NCI-H526 treated with DMSO at 0.1 percent for 48 hours (cell line): ENCODE measurements at places on chromosomes 2 and 18.

DNA sequence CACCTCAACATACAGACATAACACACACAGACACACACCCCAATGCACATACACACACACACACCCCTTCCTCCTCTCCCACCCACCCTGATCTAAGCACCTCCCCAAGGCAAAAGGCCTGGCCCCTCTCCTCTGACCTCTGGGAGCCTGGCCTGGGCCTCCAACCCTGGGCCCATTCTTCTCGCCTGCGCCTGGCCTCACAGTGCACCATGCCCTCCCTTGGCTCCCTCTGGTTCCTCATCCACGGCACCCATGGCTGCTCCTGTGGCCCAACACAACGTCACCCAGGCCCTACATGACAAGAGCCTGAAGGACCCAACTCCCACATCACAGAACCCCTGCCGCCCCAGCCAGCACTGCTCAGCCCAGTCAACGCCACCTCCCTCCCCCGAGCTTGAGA lies 281.3 kb downstream of the CELF4 start:
- no peak for DNase-seq

- no peak for DNase-seq
These were observed 33.3 kb downstream of the POLR1A start for GRCh38 chr2:86072271-86072858.

- DNase-seq, result no peak
These were observed 129.8 kb downstream of the AFF3 start for GRCh38 chr2:100012561-100012960.

DNA sequence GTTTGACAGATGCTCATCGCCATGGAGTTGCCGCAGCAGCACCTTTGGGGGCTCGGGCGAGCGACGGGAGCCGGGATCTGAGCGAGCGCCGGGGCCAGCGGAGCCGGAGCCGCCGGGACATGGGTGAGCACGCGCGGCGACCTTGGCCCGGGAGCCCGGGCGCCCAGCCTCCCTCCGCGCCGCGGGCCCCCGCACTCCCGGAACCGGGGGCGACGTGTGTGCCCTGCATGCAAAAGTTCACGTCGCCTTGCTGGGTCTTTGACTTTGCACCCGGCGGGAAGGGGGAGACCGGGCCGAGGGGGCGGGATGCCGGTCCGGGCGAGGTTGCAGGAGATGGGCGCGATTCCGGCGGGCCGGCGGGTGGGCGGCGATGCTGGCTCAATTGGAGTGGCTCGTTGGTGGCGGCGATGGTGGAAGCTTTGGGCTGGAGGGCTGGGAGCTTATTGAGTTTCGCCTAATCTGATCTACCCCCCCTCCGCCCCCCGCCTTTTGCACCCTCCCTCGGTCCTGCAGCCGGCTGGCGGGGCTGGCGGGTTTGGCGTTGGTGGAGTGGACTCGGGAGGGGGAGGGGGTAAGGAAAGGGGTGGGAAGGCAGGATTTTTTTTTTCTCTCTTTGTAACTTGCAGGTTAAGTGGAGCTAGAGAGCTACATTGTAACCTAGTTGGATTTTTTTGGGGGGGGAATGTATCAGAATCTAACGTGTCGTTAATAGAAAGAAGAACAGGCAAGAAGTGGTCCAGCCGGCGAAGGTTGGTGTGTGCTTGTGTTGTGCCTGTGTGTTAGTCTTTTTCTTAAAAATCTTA lies at the start of gene SETBP1:
Gene SETBP1 (plus strand): TSS at position 616 of the 803 bp plus-strand sequence. CDS start 20,459 bp downstream, outside the sequence.
- DNase-seq, result peak; percentile 38

GRCh38 chr2:19883971-19884720 lies 17.6 kb downstream of the TTC32 start:
- no peak for DNase-seq

GRCh38 chr2:143251681-143252080 lies 122.5 kb downstream of the ARHGAP15 start:
- DNase-seq, result no peak

DNA sequence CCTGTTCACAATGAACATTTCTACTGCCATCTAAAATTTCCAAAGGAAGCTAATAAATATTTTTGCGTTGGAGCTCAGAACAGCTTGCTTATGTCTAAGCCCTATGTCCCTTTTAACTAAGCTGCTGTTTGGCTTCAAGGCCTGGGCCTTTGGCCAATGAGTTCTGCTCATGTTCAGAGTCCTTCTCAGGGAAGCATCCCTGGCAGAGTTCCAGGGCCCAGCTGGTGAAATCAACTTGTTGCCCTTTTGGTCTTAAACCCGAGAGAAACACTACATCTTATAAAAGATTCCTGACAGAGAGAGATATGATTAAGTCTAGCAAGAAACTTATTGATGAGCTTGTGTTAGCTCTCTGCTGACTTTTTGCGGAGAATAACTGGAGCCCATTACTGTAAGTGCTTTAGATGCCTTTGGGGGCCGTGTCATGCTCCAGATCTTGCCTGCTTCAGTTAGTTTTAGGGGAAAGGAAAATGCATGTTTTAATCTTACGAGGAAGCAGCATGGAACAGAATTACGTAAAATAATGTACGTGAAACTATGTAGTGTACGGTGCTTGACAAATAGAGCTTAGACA lies 102.5 kb upstream of the NOSTRIN start:
- no peak for DNase-seq

- no peak for DNase-seq
These were observed 20.0 kb downstream of the CCDC138 start for GRCh38 chr2:108806371-108807113.

- DNase-seq, result peak; percentile 55
These were observed 5.3 kb downstream of the LOXL3 start for GRCh38 chr2:74548285-74548899.
